ENCODE measurements at places on chromosomes 1 and 21.

DNA sequence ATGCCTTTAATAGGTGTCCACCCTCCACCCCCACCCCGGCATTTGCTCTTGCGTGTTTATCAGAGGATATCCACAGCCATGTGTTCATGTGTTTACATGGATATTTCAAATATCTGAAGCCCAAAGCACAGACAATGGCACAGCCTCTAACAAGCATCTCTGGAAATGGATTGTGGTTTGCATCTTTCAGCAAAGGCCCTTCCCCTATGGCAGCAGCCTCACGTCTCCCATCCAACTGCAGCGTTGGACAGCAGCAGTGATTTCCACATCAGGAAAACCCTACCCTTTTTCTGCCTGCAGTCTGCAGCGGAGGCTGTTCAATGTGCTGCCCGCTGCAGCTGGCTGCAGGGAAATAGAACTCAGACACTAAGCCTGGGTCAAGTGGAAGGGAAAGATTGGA, 1.6 kb downstream of the RASSF5 start:
- no peak for DNase-seq

DNA sequence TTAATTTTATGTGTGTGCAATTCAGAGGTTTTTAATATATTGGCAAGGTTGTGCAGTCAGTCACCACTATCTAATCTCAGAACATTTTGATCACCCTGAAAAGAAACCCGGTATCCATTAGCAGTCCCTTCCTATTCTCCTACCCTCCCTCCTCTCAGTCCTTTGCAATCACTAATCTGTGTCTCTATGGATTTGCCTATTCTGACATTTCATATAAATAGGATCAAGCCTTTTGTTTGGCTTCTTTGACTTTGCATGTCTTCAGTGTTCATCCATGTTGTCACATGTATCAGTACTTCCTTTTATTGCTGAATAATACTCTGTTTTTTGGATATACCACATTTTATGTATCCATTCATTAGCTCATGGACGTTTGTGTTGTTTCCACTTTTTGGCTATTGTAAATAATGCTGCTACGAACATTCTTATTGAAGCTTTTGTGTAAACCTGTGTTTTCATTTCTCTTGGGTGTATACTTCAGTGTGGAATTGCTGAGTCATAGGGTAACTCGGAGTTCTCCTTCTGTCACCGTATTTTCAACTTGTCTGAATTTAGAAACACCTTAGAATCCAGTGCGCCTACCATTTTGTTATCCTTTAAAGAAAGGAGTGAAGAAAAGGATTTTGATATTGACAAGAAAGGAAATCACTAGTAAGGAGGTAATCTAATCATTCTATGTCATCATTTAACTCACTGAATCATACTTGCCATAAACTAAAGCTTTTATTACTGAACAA, 3.4 kb downstream of the CEP85 start:
- DNase-seq = no peak

- no peak for DNase-seq
Observed at GRCh38 chr21:45867671-45868081, 113.9 kb upstream of the COL6A1 start.

- peak; percentile 87 for DNase-seq
Observed at GRCh38 chr1:19315378-19316198, 3.5 kb downstream of the SLC66A1 start.

GRCh38 chr1:35947547-35947946, 16.6 kb downstream of the AGO3 start:
- DNase-seq = no peak

DNA sequence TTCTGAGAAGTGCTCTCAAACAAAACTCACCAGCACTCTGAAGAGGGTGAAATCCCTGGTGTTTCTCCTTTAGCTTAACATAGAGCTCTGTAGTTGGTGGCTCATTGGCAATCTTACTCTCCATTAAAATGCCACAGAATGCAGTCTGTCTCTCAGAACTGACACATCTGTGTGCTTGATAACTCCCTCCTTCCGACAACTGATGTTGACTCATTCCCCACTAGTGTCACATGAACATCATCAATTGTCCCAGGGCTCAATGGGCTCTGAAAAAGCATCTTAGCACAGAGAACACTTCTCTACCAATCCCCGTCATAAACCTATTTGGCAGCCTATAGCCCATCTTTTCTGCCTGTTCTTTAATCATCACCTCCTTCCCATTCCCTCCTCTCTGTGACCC, 133.2 kb upstream of the ZC3H11B start:
- DNase-seq = no peak

GRCh38 chr1:118894836-118895235, 93.3 kb downstream of the TBX15 start:
- DNase-seq = no peak

DNA sequence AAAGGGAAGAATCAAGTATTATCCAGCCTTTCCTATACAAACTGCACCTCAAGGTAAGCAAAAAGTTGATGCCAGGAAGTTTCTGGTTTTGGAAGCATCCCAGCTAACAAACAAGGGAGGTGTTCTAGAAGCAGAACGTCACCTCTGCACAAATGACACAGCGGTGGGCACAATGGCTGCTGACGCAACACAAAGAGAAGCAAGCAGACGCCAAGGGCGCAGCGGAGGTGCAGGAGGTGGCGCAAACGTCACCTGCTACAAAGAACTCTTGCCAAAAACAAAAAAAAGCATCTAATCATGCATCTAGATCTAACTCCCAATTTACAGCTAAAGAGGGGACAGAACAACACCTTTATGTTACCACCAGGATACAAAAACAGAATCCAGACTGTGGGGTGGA, 88.5 kb downstream of the NPHP4 start:
- no peak for DNase-seq

DNA sequence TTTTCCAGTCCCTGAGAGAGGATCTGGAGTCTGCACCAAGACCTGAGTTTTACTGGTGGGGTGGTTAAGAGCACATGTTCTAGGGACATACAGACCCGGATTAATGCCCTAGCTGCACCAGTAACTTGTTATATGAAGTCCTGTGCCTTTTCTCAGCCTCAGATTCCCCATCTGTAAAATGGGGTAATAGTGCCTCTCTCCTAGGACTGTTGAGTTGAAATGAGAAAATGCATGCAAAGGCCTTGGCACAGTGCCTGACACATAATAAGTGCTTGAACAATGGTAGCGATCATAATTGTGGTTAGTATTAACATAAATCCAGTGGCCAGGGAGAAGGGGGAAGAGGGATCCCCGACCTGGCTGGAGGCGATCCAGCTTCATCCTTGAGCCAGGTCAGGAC, 12.3 kb downstream of the AHDC1 start:
- no peak for DNase-seq

DNA sequence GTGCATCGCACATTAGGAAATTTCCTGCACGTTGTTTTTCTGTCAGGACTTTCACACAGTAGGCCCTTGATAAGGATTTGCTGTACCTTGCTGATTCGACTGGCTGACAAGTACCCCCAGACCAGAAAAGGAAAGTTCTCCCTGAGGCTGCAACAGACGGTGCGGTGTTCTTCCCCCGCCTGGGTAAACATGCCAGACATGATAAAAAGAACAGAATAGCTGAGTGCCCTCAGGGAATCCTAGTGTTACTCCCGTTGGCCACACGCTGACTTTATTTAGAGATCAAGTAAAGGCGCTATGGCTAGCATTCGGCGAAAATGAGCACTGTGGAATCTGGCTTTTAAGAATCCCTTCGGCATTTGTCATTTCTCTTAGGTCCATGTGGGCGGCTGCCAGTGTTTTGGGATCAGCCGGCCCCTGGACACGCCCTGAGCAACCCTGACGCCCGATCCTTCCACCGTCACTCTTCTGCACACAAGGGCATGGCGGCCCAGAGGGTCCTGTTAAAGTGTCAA, 607.7 kb downstream of the KIF26B start:
- no peak for DNase-seq

DNA sequence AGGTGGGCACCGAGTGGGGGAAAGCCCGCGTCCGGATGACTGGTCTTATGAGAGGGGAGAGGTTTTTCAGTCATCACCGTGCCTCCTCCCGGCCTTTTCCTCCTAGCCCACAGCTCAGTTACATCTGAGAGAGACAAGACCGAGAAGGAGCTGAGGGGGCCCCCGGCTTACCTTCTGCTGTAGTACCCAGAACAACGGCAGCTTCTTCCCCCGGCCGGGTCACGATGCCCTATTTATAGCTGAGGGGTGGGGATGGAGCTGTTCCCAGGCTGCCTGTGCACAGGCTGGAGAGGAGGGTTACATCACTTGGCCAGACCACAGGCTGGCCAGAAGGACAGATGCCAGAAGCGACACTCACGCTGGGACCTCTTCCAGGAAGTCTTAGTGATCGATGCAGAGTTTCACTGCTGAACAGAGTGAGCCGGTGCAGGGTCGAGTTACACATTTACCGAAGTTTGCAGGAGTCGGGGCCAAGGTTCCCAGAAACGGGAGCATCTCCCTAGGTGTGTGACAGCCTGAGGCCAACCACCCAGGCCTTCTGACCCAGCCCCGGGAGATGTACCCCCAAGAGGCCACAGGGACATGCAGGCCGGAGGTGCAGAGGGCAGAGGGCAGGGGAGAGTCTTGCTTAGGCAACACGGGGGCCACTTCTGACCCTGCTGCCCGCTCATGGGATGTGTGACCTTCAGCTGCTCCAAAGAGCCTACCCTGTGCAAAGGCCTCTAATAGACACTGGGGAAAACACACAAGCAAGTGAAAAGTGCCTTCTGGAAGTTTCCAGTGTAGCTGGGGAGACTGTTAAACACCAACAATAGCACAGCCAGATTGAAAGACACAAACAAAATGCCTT, at the start of gene AGT:
Gene AGT (minus strand): TSS at position 208 of the 850 bp plus-strand sequence. CDS start 3,299 bp downstream, outside the sequence.
- DNase-seq = peak; percentile 37

- no peak for DNase-seq
Observed at GRCh38 chr1:94528299-94528698, 13.3 kb downstream of the F3 start.

- DNase-seq = no peak
Observed at GRCh38 chr1:155013632-155014031, 11.0 kb downstream of the ZBTB7B start.

GRCh38 chr1:168420177-168420576, 123.6 kb downstream of the XCL2 start:
- no peak for DNase-seq

GRCh38 chr1:153493343-153493960, 33.0 kb upstream of the S100A7 start:
- DNase-seq = no peak

DNA sequence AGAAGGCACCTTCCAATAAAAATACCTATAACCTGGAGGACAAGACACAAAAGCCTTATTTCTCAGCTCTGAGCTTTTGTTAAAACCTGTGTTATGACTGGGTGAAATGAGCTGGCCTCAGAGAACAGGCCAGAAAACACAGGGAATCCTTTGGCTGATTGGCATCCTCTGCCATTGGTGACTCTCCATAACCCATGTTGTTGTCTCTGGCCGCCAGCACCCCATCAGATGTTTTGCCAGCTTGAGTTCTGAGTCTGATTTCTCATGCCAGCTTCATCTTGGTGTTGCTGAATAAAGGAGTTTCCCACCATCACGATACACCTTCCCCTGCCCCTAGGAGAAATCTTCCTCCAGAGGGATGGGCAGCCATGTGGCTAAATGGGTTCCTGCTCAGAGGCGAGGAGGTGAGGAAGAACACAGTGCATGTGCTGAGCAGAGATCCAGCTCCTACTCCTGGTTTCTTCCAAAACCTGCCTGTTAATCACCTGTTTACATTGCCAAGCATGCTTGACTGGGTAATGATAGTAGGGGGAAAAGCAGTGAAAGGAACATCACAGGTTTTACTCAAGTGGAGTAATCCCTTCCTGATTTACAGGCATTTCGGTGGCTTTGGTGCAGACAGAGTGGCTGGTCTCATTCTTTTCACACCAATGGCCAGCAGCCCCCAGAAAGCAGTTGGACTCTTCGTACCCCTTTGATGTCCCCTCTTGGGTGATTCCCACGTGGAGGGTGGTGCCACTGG, 109.8 kb downstream of the ROR1 start:
- DNase-seq = no peak

- no peak for DNase-seq
Observed at GRCh38 chr1:84890566-84890965, 2.4 kb downstream of the LPAR3 start.

- DNase-seq = no peak
Observed at GRCh38 chr1:185315445-185316071, 1.5 kb downstream of the IVNS1ABP start.

DNA sequence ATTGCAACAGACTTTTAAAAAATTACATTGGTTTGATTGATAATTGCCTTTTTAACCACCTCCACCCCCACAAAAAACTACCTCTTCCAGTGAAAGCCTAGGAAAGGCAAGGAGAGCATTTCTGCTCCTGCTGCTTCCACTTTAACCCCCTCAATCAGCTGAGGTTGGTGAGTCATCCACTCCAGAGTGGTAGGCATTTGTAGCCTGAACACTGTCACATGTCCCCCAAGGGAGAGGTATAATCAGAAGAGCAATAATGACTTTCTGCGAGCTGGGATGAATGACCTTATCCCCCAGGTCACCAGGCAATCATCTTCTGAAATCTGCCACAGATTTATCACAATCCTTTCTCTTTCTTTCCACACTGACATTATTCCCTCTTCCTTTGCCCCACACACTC, 126.6 kb upstream of the CAMK1G start:
- DNase-seq = no peak

GRCh38 chr1:92323473-92324453, 24.9 kb downstream of the RPAP2 start:
- DNase-seq = no peak

- DNase-seq = no peak
Observed at GRCh38 chr1:71784241-71784640, 498.1 kb downstream of the NEGR1 start.

DNA sequence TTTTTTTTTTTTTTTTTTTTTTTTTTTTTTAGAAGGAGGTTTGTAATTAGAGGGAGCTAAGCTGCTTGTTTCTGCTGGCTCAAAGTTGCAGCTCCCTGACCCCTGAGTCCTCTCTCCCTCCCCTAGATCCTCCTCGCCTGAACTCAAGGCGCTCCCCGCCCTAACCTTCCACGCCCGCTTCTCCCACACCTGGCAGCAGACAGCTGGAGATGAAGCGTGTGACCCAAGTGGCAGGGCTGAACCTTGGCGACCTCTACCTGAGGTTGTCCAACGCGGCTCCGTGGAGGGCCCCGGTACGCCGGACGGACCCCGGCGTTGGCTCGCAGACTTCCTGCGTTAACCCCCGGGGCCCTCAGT, 795 bp downstream of the NGF start:
- no peak for DNase-seq

- no peak for DNase-seq
Observed at GRCh38 chr1:74474585-74474984, 37.8 kb downstream of the LRRC53 start.

Measured in Kasumi-1 (cell line).